ENCODE measurements at places on chromosomes 16 and 17.

DNA sequence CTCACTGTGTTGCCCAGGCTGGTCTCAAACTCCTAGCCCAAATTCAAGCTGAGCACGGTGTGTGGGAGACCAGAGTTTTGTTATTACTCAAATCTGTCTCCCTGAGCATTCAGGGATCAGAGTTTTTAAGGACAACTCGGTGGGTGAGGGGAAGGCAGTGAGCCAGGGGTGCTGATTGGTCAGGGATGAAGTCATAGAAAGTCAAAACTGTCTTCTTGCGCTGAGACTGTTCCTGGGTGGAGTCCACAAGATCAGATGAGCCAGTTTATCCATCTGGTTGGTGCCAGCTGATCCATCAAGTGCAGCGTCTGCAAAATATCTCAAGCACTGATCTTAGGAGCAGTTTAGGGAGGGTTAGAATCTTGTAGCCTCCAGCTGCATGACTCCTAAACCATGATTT, 346.3 kb downstream of the TMEM114 start:
- DNase-seq, result no peak

- DNase-seq, result no peak
Measured at GRCh38 chr17:75876938-75877751, 1.2 kb downstream of the TRIM47 start.

DNA sequence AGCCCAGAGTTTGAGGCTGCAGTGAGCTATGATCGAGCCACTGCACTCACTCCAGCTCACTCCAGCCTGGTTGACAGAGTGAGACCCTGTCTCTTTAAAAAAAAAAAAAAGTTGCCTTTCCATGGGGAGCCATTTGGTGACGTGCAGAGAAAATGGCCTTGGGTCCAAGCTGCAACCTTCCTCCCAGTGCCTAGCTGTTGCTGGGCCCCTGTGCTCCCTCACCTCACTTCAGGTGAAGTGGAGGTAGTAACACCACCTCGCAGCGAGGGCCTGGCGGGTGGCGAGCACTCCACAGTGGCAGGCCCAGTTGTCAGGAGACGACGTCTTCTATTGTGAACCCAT, 17.4 kb downstream of the SYT17 start:
- DNase-seq, result no peak

GRCh38 chr16:14309906-14310305, 238.8 kb downstream of the MRTFB start:
- DNase-seq, result no peak

GRCh38 chr16:67413978-67414911, 2.0 kb downstream of the ZDHHC1 start:
- no peak for DNase-seq

- no peak for DNase-seq
Measured at GRCh38 chr16:70571623-70572022, 48.0 kb downstream of the SF3B3 start.

DNA sequence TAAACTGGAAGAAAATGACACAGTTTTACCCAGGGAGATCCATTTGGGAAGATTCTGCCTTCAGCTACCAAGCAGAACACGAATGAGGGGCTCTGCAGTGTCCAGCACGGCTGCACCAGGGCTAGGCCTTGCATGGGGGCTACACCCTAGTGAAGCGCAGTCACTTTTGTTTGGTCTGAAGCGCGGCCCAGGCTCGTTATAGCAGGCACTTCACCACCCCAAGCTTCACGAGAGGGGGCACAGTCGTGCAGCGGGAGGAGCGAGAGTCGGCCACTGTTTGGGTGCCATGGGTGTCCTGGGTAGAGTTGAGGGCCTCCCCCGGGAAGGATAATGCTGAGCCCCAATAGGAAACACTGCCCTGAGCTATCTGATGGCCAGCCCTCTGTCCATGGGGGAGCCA, 21.6 kb upstream of the IL17C start:
- DNase-seq, result no peak

GRCh38 chr16:89511374-89511773, 3.2 kb downstream of the SPG7 start:
- DNase-seq, result no peak

Measured in CD4-positive, alpha-beta T cell treated with Interleukin-21 for 1 hour (primary cell).